ENCODE measurements at places on chromosomes 6 and 20. TPM values are rescaled to one million over a fixed set of nuclear protein-coding genes. Genes with fewer than 3 reads are reported as not detected.

CDH22 gene
- total RNA-seq: not detected

CCR6 gene
- 0.79 TPM for total RNA-seq

TCP11 gene
- total RNA-seq: not detected

NHSL1 gene
- total RNA-seq: 0.60 TPM

HEBP2 gene
- 44.5 TPM for total RNA-seq

SYCP2 gene
- 4.4 TPM for total RNA-seq

SLC22A3 gene
- not detected for total RNA-seq

SLC24A3 gene
- not detected for total RNA-seq

LHFPL5 gene
- total RNA-seq: not detected

PTGIS gene
- total RNA-seq: 0.60 TPM

VSX1 gene
- not detected for total RNA-seq

POLR1C gene
- total RNA-seq: 36.2 TPM

PEX6 gene
- 27.1 TPM for total RNA-seq

TFAP2A gene
- total RNA-seq: not detected

GINS1 gene
- 17.4 TPM for total RNA-seq

EYA4 gene
- total RNA-seq: not detected

MOCS3 gene
- 5.2 TPM for total RNA-seq

ID4 gene
- total RNA-seq: not detected

GMNN gene
- 42.3 TPM for total RNA-seq

PLEKHG1 gene
- total RNA-seq: 0.43 TPM

APCDD1L gene
- total RNA-seq: not detected

DPPA5 gene
- not detected for total RNA-seq

STX11 gene
- total RNA-seq: 9.5 TPM

ERVFRD-1 gene
- total RNA-seq: 0.08 TPM

IL22RA2 gene
- not detected for total RNA-seq

POLH gene
- total RNA-seq: 70.9 TPM

All from activated naive CD4-positive, alpha-beta T cell treated with anti-CD3 and anti-CD28 coated beads, Interleukin-2, amount 10 ng/mL, durations not matched to agents 5 hours and 36 hours (primary cell).